ENCODE measurements at places on chromosomes 11 and 22.
A peak's percentile ranks its signal among the peaks of the same experiment; 100 is the strongest.

- peak; percentile 53 for DNase-seq
Observed at GRCh38 chr11:26201411-26201810, 130.5 kb upstream of the ANO3 start.

DNA sequence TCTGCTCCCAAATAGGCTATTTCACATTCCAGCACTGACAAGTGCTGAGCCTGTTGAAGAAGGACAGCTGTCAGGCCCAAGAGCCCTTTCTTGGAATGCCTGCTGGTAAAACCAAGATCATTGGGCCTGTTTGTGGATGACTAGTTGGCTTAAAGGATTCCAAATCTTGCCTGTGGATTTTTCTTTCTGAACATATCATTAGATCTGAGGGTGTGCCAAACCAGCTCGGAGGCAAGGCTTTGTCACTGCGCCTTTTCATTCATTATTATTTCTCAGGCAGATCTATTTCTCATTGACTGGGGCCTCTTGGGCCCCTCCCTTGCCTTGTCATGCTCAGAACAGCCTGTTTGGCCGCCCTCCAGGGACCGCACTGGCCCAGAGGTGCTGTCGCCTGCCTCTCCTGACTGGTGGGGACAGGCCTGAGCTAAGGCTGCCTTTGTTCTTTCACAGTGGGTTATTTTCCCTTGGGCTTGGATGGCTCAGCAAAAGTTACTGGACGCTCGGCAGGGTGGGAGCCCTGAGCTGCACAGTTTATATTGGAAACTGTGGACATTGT lies 222.7 kb upstream of the SESN3 start:
- DNase-seq, result no peak

GRCh38 chr11:134609361-134610115 lies 197.5 kb upstream of the B3GAT1 start:
- DNase-seq, result no peak

GRCh38 chr11:111922803-111923202 lies 4.1 kb downstream of the C11orf52 start:
- peak; percentile 80 for DNase-seq

- no peak for DNase-seq
Observed at GRCh38 chr11:99920956-99921355, 766.1 kb upstream of the ARHGAP42 start.

DNA sequence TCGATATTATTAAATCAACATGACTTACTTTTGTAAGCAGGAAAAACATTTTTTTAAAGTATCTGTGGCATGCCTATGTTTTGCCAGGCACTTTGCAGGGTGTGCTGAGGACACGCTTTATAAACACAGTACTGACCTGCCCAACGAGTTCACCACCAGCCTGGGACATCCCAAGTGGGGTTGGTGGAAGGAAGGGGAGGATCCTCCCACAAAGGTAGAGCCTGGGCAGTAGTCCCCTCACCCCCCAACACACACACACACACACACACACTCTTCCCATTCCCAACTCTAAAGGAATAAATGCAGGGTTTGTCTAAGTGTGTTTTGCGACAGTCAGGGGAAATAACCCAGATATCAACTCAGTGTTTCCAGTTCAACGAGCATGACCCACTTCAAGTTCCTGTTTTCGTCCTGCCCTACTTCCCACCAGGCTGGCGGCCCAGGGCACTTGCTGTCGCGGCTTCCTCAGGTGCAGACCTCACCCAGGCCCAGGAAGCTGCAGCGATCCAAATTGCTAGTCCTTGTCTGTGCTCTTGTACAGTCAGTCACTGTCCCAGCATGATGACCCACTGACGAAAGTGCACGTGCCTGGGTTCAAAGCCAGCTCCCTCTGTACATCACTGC lies 3.1 kb downstream of the CERK start:
- no peak for DNase-seq

- no peak for DNase-seq
Observed at GRCh38 chr11:64926689-64927088, 2.2 kb downstream of the PPP2R5B start.

Measured in fibroblast of the conjunctiva (primary cell).